ENCODE measurements at places on chromosomes 7 and 10.

DNA sequence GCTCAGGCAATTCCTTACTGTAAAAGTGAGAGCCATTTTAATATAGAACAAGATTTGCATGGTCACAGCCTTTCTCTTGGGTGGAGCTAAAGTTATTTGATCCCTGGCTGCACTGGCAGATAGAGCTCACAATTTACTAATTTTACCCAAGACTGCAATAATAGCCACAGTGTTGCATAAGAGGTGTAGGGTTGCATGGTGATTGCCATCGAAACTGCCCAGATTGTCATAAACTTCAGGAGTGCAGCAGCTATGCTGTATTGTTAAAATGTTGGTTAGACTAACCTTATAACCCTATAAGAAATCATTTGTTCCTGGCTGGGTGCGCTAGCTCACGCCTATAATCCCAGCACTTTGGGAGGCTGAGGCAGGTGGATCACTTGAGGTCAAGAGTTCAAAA lies 50.0 kb downstream of the VCL start:
- DNase-seq: no peak

- DNase-seq: no peak
Measured at GRCh38 chr7:99752356-99752755, 17.4 kb upstream of the CYP3A7 start.

DNA sequence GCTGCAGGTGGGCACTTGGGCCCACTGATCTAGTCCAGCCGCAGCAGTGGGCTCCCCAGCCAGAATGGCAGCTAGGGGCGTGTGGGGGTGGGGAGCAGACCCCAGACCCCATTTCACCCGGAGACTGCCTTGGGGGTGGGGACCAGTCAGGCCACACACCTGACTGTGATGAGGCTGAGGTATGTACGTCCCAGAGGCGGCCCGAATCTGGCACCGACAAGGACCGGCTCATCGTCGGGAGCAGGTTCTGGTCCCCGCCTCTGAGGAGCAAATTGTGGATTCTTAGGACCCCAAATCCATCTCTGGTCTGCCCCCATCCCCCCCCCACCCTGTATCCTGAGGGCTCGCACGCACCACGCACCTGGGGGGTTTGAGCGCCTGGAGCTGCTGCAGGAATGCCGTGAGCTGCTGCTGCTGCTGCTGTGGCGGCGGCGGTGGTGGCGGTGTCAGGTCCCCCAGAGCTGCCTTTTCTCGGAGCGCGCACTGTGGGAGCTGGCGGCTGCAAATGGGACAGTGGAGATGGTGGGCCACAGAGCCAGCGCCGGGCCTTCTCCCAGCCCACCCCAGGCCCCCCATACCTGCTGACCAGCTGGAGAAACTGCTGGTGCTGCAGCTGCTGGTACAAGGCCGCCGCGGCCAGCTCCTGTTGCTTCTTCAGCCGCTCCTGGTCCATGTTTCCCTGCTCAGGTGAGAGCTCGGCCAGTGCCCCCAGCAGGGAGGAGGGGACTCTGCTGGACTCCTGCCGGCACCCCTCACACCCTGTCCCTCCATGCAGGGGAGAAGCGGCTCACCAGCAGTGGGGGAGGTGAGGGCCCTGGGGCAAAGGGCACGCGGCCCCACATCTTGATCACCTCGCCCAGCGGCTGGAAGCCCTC lies 10.2 kb downstream of the GIGYF1 start:
- DNase-seq: no peak

- no peak for DNase-seq
Measured at GRCh38 chr7:117011419-117012260, 58.3 kb downstream of the ST7 start.

- DNase-seq: no peak
Measured at GRCh38 chr7:132705146-132705545, 128.9 kb upstream of the PLXNA4 start.

- no peak for DNase-seq
Measured at GRCh38 chr10:29120216-29120615, 168.7 kb upstream of the LYZL1 start.
